ENCODE measurements at places on chromosomes 11 and 22.
A peak's percentile ranks its signal among the peaks of the same experiment; 100 is the strongest.

- no peak for DNase-seq
These were observed 18.7 kb downstream of the MRGPRX4 start for GRCh38 chr11:18191376-18191775.

- no peak for DNase-seq
These were observed 3.7 kb upstream of the TIRAP start for GRCh38 chr11:126279191-126279590.

GRCh38 chr11:108933630-108934029 lies 268.8 kb downstream of the DDX10 start:
- DNase-seq, result no peak

- no peak for DNase-seq
These were observed 25.2 kb downstream of the GRAP2 start for GRCh38 chr22:39925909-39926679.

GRCh38 chr11:32348502-32348901 lies 86.8 kb downstream of the WT1 start:
- no peak for DNase-seq

DNA sequence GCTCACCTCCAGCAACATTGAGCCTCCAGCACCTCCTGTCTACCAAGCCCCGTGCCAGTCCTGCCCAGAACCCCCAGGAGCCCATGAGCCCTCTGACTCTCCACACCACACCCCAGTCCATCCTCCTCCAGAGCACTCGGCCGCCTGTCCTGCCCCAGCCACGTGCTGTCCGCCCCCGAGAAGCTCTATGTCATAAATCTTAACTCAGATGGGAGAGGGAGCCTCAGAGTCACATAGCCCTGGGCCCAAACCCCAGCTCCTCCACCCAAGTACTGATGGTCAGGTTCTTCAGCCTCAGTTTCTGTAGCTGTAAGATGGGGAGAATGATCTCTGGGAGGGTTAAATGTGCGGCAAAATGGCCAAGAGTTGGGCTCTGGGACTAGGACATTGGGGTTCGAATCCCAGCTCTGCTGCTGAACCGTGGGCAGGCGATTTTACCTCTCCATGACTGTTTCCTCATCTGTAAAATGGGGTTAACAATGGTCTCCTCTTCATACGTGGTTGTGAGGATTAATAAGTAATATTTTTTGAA lies 27.8 kb downstream of the CYTH4 start:
- no peak for DNase-seq

DNA sequence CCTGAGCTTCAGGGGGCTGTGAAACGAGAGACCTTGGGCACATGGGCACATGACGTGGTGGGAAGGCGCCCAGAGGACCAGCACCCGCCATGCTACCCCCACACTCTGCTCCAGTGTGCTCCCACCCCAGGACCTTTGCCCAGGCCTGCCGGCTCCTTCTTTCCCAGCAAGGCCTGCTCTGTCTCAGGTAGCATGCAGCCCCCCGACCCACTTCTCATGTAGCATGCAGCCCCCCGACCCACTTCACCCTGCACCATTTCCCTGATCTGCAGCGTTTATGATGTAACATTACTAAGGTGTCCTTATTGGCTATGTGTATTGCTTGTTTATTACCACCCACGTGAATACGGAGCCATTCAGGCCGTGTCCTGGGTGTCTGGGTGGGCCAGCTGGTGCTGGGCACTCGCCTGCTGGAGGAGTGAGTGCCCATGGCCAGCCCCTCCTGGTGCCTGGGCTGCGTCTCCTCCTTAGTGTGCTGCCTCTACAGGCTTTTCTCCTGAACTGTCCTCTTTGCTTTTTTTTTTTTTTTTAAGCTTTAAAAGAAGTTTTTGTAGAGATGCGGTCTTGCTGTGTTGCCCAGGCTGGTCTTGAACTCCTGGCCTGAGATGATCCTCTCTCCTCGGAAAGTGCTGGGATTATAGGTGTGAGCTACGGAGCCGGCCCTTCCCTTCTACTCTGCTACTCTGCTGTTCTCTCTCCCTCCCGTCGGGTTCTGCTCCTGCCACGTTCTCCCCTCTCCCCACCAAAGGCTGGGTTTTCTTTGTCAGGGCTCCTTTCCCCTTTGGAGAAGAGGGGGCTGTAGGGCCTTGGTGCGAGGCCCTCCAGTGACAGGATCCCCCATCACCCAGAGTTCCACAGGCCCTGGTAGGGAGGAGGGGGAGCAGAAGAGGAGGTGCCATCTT lies 29.4 kb downstream of the LRP5 start:
- no peak for DNase-seq

GRCh38 chr11:8342821-8343681 lies 79.4 kb upstream of the LMO1 start:
- DNase-seq, result no peak

GRCh38 chr11:66704659-66705360 lies 24.2 kb downstream of the SPTBN2 start:
- no peak for DNase-seq

GRCh38 chr11:20360650-20361049 lies 2.9 kb upstream of the HTATIP2 start:
- DNase-seq, result peak; percentile 62

- DNase-seq, result no peak
These were observed 22.8 kb downstream of the MRPL16 start for GRCh38 chr11:59787816-59788215.

DNA sequence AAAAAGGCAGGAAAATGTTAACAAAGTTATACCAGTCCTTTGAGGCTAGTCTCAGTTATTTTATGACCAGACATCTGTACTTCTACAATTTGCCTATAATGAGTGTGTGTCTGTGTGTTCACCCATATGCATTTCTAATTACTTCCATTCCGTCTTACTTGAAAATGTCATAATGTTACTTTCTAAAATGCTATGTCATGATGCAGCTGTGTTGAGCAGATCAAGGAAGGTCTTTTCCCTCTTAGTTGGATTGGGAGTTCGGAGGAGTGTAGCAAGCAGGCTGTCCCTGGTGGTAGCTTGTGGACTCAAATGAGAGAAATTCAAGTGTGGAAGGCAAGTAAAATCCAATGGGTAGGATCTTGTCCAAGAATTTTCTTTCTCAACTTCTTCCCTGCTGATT lies 3.0 kb downstream of the SNX19 start:
- DNase-seq, result no peak

GRCh38 chr11:7570938-7571521 lies 57.2 kb downstream of the PPFIBP2 start:
- DNase-seq, result no peak

DNA sequence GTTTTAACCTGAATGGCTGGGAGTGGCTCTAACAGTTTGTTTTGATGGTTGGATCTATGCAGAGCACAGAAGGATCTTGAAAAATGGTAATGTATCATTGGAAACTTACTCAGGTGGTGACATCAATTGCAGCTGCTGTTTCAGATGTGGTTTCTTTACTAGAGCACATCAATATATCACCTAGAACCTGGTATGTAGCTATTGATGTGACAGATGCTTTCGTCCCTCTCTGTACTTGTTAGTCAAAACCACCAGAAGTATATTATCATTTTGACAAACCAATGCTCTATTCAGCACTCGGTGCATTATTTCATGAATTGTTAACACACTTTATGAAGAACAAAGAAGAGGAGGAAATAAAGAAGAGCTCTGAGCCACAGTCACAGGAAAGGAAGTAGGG lies 26.6 kb upstream of the SCN3B start:
- peak; percentile 5 for DNase-seq

DNA sequence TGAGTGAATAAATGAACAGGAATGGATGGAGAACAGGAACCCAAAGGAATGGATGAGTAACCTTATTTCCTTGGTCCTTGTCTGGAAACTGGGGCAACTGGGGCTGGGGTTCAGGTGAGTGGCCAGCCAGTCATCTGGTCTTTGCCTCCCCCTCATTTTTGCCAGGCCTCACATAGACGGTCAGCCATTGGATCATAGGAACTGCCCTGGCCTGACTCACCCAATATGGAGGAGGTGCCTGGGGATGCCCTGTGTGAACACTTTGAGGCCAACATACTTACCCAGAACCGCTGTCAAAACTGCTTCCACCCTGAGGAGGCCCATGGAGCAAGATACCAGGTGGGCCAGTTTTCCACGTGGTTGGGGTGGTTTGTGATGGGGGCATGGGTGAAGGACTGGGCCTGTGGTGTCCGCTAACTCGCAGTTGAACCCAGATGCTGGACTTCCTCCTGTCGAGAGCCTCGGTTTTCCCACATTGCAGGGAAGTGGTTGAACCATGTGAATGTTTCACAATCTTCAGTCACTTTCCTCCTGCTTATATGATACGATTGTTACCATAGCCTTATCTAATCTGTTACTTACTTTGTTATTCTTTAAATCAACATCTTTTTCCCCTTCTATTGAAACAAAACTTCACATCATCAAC lies 4.4 kb downstream of the TRIOBP start:
- DNase-seq, result no peak

DNA sequence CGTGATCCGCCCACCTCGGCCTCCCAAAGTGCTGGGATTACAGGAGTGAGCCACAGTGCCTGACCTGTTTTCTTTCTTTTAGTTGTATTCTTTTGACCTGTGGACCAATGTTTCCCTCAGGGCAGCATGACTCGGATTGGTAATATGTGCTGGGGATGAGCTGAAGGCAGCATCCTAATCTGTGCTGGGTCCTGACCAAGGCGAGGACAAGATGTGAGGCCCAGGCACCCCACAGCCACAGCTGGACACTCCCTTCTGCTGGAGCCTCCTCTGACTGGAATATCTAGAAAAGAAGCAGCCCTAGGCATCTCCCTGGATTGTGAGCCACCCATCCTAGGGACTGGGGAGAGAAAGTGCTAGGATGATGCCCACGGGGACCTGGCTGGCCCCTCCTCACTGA lies 105.4 kb downstream of the PDE2A start:
- no peak for DNase-seq

- no peak for DNase-seq
These were observed 1.8 kb downstream of the SLC16A8 start for GRCh38 chr22:38081941-38082828.

GRCh38 chr11:123104697-123105096 lies 42.8 kb upstream of the HSPA8 start:
- DNase-seq, result no peak

DNA sequence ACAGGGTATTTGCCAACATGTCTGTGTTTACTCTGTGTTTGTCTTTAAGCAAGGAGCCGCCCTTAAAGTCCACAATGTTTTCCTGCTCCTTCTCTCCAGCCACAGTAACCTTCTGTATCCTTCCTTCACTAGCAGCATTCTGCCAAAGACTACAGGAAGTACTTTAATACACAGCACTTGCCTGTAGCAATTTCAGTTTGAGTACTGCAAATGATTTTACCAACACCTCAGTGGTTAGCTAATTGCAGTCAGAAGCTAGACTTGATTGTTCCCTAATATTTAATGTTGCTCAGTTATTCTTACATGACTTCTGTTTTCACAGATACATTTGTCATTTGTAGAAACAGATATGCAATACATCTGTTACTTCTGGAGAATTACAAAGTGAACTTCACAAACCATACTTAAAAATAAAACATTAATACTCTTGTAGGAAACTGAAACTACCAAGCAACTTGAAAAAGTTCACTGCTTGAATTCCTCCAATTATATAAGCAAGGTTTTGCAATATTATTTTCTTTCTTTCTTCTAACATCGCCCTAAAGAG lies 69.1 kb downstream of the FCHSD2 start:
- DNase-seq, result peak; percentile 16

DNA sequence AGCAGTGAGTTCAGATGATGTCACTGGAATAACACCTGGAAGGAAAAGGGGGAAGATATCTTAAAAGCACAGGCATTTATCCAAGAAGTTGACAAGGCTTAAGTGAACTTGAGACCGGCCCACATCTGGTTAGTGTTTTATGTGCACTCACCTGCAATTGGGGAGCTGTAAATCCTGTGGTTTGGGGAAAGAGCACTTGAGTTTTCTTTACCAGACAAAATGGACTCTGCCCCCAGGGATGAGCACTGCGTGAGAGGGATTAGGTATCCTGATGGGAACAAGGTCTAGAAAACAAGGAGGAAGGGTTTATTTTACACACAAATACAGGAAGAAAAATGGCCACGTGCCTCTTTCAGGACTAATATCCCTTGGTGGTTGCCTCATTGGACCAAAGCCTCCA lies 15.2 kb downstream of the E2F8 start:
- no peak for DNase-seq

DNA sequence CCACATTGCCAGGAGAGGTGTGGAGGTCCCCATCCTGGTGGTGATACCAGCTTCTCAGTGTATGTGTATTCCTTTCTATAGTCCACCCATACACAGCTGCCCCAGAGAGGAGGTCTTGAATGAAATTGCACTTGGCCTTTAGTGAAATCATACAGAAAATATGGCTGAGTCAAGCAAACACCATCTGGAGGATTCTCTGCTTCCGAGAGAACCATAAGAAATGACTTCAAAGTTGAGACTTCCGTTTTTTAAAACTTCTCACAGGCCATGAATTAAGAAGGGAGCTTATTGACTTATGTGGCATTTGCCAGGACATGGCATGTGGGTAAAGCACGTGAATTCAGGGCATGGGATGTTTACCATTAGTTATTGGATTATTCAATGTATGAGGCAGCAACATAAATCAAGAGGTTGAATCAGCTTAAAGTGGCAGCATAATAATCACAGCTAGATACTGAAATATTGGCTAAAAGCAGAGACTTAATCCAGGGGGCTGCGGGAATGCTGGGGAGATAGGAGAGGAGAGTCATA lies 119.1 kb upstream of the MTNR1B start:
- DNase-seq, result no peak

- no peak for DNase-seq
These were observed 124.5 kb downstream of the KCNQ1 start for GRCh38 chr11:2569321-2569721.

DNA sequence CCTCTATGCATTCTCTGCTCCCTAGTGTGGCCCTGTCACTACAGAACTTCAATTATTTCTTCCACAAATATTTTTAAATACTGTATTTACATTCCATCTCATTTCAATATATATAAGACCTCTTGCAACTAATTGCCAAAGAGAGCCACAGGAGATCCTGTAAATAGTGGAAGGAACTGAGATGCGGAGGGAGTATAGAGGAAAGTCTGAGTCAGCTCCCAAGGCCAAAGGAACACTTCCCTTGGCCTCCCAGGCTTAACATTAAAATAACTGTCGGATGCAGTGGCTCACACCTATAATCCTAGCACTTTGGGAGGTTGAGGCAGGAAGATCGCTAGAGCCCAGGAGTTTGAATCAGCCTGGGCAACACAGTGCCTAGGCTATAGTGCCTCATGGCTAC lies 31.2 kb downstream of the RBFOX2 start:
- DNase-seq, result no peak

DNA sequence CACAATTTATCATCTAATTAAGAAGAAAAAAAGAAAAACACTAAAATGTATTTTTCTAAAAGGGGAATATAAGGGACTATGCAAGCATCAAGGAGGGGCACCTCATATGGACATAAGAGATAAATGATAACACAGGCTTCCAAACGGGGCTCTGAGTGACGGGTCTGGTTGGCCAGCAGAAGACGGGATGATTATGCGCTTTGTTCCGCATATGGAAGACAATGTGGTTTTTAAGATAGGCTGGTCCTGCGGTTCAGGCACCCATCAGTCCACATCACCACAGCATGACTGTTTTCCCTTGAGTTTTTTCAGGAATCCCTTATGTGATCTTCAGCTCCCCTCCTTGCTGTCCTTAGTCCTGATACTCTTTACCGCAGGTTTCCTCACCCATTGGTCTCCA lies 404.6 kb downstream of the OPCML start:
- DNase-seq, result no peak

All from CD4-positive, alpha-beta T cell treated with Interleukin-2 at 100 ng/mL for 4 hours (primary cell).